ENCODE measurements at places on chromosomes 4 and X.
A peak's percentile ranks its signal among the peaks of the same experiment; 100 is the strongest.

DNA sequence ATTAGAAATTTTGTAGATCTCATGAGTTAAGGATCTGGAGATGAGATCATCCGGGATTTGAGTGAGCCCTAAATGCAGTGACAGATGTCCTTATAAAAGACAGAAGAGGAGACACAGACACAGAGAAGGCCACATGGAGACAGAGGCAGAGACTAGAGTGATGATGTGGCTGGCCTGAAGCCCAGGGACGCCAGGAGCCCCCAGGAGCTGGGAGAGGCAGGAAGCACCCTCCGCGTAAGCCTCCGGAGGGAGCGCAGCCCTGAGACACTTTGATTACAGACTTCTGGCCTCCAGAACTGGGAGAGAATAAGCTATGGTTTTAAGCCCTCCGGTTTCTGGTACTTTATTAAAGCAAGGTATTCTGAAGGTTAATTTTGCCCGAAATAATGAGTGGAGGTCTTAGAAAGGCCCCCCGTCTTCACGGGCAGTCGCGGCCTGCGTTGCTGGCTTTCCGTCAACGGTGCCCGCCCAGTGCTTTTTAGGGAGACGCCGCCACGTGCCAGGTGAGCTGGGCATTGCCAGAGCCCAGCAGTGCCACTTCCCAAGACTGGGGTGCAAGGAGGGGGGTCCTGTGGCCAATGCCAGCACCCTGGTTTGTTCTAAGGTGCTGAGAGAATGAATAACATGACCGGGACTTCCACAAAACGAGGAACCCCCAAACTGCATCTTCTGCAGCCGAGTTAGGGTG, 8.1 kb downstream of the DHRSX start:
- no peak for DNase-seq

GRCh38 chr4:124863040-124863545, 150.6 kb upstream of the ANKRD50 start:
- no peak for DNase-seq

DNA sequence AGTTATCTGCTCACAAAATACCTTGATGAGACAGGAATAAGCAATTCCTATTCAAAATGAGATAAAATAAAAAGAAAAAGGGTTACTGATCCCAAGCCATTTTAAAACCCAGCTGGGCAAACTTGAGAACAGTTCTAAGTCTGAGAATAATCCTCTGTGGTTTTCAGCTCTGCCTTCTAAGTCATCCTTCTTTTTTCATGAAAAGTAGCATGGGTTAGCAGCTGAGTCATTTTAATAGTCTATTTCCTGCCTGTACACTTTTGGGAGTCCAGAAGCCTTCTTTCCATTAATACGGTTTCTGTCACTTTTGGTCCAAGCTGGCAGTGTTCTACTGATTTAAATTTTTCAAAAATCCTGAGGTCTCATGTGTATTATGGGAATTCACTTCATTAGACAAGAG, 374.3 kb downstream of the IQCM start:
- DNase-seq, result no peak

- DNase-seq, result peak; percentile 35
Measured at GRCh38 chrX:103918050-103918449, 44.4 kb upstream of the TMSB15B start.

GRCh38 chrX:16931855-16932575, 14.4 kb upstream of the REPS2 start:
- DNase-seq, result no peak

GRCh38 chr4:163367651-163368050, 24.0 kb downstream of the NPY5R start:
- DNase-seq, result no peak

Measured in SHP77 (cell line).